Stimulated activated CD4-positive, alpha-beta T cell treated with anti-CD3 and anti-CD28 coated beads, Interleukin-2, amount 100 ng/mL, for 4 hours (primary cell): ENCODE measurements at places on chromosomes 7 and 10.

GRCh38 chr10:25753776-25754175 lies 180.3 kb upstream of the MYO3A start:
- DNase-seq, result no peak

DNA sequence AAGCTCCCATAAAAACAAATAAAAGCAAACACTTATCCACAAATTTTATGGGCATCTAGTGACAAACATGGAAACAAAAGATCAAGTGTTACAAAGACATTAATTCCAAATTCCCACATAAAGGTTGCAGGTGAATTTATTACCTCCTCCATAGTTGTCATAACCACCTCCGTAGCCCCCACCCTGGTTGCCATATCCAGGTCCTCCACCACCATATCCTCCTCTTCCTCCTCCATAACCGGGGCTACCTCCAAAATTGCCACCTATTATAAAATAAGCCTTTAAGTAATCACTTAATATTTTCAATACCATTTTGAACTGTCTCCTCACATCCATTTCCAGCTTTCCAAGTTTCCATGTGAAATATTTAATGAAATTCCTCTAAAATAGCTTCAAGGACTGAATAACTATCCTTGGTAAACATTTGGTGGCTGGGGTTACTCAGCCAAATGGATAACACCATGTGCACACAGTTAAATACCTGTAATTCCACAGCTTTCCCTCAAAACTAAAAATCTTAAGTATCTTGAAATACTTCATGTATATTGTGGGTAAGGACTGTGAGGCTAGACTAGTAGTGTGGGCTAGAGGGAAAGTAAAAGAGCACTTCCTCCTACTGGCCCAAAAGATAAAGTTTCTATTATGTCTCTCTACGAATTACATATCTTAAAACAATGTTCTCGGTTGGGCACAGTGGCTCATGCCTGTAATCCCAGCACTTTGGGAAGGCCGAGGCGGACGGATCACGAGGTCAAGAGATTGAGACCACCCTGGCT lies 6.9 kb downstream of the HNRNPA2B1 start:
- DNase-seq, result no peak

DNA sequence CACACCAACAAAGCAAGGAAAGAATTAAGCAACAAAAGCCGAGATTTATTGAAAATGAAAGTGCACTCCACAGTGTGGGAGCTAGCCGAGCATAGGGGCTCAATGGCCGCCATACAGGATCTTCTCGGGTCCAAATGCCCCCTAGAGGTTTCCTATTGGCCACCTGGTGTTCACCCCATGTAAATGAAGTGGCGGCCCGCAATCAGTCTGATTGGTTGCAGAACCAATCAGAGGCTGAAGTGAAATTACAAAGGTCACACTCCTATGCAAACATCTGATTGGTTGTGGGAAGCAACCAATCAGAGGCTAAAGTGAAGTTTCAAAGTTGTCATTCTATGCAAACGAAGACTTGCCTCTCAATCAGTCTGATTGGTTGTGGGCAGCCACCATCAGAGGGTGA lies 61.8 kb upstream of the SLC35B4 start:
- DNase-seq, result no peak

- DNase-seq, result no peak
These were observed 64.0 kb upstream of the DNAJB12 start for GRCh38 chr10:72418679-72419078.

DNA sequence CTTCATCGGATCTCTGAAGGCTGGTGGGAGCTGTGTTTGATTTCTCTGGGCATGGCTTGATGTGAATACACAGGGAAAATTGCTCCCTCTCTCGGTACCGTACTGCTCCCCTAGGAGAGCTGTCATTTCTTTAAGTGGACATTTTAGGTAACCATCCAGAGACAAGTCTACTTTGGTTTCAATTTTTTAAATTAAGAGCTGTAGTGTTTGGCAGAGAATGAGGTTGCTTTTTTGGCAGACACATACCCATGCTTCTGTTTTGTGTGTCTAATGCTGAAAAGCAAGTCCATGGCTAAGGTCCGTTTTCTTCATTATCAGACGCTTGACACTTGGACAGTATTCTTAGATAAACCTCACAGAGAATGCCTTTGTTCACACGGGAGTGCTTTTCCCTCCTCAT lies 61.3 kb upstream of the TRIL start:
- DNase-seq, result no peak
